ENCODE measurements at places on chromosomes 6 and 20.

GRCh38 chr6:170116636-170117035 lies 174.2 kb downstream of the DLL1 start:
- DNase-seq, result no peak

- no peak for DNase-seq
Observed at GRCh38 chr6:127924031-127924430, 23.2 kb upstream of the THEMIS start.

- no peak for DNase-seq
Observed at GRCh38 chr6:16731478-16732051, 29.7 kb downstream of the ATXN1 start.

GRCh38 chr6:111750753-111751673 lies 122.2 kb downstream of the FYN start:
- DNase-seq, result no peak

Data from stimulated activated CD8-positive, alpha-beta memory T cell treated with anti-CD3 and anti-CD28 coated beads, Interleukin-15, amount 100 ng/mL, for 24 hours (primary cell).